Fibroblast of skin of left biceps (primary cell): ENCODE measurements at places on chromosomes 3 and 15.
A peak's percentile ranks its signal among the peaks of the same experiment; 100 is the strongest.

GRCh38 chr3:61966200-61966599 lies 404.8 kb downstream of the PTPRG start:
- DNase-seq, result no peak

GRCh38 chr15:84889991-84890669 lies 5.7 kb downstream of the SLC28A1 start:
- no peak for DNase-seq

DNA sequence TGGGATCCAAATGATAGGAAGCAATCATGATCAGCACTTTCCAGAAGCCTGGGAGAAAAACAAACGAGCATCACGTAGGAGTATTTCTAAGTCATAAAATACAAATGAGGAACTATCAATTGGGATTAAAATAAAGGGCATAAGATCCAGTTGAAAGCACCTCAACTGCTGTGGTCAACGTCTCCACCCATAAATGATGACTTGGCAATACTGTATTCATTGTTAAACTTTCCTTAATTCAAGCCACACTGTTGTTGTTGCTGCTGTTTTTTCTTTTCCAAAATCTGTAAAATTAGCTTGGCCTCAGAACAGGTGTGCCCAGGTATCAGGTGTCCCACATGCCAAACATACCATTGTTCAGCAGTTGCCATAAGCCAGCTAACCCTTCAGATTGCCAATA lies 395.8 kb downstream of the NTRK3 start:
- no peak for DNase-seq

- no peak for DNase-seq
These were observed 53.2 kb downstream of the LHFPL4 start for GRCh38 chr3:9500108-9501050.

DNA sequence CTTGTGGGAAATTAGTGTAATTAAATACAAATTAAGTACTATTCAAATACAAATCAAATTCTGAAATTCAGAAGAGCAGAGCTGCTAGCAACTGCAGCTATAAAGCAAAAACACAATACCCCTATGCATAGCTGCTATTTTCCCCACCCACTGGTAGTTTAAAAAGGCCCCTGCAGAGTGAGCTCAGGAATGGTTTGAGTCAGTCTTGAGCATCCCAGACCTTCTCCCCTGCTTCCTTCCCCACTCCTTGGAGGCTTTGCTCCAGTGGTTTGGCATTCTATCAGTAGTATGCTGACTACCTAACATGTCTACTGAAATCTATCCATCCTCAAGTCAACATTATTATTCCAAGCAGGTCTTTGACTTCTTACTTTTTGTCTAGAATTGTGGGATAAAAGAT lies 53.0 kb downstream of the EFHB start:
- DNase-seq, result no peak

DNA sequence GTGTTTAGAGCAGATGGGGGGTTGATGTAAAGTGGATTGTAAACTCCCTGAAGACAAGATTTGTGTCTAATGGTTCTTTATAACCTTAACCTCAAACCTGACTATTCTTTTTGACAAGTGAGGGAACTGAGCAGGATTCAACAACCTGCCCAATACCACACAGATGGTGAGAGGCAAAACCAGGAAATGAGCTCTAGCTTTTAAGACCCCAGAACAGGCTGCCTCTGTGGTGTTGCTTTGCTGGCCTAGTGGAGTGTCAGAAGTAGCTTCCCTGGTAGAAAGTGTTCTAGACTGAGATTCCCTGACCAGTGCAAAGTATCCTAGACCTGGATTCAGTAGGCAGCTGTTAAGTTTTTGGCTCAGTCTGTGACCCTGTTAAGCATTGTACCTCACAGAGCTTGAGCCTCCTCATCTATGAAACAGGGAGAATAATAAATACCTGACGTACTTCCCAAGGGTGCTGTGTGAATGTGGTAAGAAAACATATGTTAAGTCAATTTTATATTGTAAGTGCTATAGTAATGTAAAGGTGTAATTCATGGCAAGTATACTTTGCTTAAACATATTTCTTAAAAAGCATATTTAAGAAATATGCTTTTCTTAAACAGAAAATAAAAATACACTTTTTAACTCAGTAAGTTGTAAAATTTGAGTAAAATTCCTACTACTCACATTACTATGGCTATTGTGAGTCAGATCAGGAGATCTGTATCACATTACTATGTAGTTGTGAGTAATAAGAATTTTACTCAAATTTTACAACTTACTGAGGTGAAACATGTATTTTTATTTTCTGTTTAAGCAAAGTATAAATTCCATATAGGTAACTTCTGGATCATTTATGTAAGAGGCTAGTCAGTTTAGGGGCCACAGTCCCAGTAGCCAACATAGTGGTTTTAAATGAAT lies 8.8 kb downstream of the GPR87 start:
- no peak for DNase-seq

GRCh38 chr15:35507932-35508638 lies 37.9 kb downstream of the DPH6 start:
- no peak for DNase-seq

DNA sequence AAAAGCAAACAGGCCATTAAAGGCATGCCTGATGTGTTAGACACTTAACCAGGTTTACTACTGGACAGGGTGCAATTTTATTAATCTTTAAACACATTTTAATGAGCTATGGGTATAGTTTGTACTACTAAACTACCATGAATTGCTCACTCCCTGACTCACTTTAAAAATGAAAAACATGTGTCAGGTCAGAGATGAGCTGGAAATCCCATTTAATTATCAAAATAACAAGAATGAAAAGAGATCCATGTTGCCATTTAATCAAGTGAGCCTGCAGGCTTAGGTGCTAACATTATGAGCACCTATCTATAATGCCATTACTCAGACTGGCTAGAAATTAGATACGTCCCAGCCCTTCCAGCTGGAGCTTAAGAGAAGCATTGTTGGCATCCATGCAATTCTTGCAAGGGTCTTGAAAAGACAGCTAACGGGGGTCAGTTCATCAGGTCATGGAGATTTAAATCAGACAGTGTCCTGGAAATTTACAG lies 224.4 kb downstream of the THRB start:
- peak; percentile 31 for DNase-seq

GRCh38 chr15:33132233-33132580 lies 62.3 kb downstream of the FMN1 start:
- DNase-seq, result no peak

DNA sequence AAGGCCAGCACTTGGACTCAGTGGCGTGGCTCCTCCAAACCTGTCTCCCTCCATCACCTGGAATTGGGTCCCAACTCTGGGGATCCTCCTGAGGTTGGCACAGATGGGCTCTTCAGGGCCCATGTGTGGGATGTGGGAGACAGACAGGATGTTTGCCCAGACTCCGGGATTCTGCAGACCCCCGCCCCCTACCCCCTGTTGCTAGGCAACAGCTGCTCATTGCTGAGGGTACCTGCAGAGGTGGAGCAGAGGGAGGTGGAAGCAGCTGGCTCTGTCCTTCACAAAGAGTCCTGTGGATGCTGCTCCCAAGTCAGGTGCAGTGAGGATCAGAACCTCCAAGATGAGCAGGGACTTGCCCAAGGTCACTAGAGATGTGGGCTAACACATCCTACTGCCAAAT lies 40.0 kb upstream of the SLC6A1 start:
- DNase-seq, result no peak

- no peak for DNase-seq
These were observed 280.6 kb downstream of the ARRDC4 start for GRCh38 chr15:98241032-98241554.

GRCh38 chr3:194107107-194107506 lies 28.8 kb upstream of the HES1 start:
- no peak for DNase-seq

DNA sequence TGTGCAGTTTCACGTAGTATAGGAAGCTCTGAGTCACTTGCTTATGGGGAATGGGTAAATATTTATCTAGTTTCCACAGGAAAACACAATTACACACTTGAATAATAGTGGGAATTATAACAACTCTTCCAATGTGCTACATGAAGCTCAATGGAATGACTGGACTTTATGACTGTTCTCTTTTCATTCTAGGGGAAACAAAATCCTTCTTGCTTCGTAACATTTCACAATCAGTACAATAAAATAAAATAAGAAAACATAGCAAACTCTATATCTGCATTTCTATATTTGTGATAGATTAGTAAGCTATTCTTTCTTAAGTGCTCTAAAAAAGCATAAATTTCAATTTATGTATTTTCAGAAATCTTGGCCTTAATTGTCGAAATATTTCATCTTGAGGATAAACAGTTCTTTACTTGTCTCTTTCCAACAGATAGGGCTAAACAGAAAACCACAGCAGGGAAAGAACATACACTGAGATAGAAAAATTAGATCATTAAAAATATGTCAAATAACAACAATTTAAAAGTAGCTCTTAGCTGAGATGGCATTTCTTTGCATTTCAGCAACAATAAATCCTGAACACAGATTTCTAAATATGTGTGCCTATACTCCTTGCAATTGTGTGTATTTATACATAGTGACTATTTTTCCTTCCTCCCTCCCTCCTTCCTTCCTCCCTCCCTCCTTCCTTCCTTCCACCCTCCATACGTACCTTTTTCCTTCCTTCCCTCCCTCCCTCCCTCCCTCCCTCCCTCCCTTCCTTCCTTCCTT lies 395.5 kb upstream of the KCNMB2 start:
- DNase-seq, result no peak

DNA sequence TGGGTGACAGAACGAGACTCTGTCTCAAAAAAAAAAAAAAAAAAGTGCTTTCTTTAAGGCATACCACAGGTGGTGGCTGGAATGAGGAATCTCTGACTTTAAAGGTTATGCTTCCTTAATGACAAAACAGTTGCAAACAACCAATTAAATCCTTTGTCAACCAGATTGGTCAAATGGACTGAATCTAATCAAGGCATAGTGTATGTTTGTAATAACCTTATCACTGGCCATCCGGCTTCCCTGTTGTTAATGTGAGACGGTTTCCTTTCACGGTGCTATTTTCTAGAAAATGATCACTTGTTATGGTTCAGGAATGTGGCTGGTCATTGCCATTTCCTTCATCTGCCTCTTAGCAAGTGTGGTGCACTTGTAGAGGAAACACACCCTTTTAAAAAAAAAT lies 75.9 kb downstream of the FLNB start:
- DNase-seq, result no peak

DNA sequence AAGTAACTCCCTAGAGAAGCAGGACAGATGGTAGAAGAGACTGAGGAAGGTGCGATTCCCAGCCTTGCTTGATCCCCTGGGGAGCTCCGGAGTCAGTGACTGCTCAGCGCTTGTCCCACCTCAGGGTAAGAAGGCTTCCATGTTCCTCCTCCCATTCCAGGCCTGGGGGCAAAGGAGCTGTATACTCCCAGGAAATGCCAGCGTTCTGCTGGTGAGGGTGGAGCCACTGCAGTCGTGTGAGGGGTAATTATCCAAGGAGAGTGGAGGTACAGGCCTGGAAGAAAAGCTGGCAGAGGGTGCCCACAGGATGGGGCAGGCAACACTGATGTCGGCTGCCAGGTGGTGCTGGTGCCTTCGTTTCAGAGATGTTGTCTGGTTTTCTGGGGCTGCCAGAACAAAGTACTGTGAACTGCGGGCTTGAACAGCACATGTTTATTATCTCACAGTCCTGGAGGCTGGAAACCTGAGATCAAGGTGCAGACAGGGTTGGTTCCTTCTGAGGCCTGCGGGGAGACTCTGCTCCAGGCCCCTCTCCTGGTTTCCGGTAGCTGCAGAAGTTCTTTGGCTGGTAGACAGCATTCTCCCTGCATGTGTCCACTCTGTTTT lies 12.1 kb upstream of the APBA2 start:
- no peak for DNase-seq

DNA sequence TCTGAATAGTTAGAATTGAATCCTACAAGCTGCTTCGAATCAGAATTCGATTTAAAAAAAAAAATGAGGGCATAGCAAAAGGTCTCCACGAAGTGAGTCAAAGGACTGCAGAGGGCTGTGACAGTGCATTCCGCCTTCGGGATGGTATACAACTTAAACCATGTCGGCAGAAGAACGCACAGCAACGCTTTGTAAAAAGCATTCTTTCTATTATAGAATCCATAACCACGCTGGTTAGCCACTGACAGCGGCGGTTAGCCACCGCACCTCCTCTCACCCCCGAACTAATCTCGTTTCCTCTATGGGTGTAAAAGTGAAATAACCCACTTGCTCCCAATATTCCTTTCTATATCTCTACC lies 664 bp upstream of the PIK3CA start:
- DNase-seq, result no peak

DNA sequence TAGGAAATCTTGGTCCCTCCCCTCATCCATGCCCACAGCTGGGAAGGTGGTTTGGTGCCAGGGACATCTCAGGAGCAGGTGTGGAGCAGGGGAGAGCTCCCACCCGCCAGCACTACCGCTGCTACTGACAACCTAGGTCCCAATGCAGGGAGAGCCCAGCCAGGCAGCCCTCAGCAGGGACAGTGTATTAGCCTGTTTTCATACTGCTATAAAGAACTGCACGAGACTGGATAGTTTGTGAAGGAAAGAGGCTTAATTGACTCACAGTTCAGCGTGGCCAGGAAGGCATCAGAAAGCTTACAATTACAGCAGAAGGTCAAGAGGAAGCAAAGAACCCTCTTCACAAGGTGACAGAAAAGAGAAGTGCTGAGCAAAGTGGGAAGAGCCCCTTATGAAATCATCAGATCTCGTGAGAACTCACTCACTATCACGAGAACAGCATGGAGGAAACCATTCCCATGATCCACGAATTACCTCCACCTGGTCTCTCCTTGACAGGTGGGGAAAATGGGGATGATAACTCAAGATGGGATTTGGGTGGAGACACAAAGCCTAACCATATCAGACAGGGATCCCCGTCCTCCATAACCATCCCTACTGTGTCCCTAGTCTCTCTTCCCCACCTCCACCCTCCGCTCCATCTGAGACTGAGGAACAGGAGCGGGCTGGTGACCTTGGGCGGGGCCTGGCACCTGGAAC lies 218.6 kb downstream of the TBC1D2B start:
- no peak for DNase-seq

DNA sequence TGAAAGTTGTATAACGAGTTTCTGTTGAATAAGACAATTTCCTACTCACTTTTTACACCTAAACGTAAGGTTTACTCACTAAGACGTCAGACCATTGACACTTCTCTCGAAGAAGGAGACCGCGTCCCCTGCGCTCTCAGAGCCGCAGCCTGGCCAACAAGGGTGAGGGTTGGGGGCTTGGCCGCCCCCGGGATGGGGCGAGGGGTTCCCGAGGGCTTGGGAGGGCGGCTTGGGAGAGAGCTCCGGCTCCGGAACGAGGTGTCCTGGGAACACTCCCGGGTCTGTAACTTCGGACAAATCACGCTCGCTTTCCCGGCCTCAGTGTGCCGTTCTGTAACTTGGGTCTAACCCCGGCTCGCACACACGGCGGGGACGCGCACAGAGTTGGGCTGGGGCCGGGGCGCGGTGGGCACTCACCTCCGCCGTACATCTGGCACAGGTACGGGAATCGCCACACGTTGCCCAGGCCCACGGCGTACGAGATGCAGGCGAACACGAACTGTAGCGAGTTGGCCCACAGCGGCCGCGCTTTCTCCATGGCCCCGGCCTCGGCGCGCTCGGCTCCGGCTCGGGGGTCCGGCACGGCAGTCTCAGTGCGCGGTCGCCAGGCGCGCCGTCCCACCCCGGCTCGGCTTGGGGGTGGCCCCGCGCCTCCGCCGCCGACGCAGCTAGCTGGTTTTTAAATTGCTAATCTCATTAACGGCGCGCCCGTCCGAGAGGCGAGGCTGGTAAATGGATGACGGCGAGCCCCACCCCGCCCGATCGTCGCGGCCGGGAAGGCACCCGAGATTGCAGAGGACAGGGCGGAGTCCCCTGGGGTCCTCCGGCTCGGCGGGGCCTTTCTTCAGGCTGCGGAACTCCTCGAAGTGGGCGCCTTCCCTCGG lies at the start of gene SLC6A20:
Gene SLC6A20 (minus strand): TSS at position 655 of the 884 bp plus-strand sequence. CDS start 117 bp downstream, at position 538.
- DNase-seq, result no peak
